Stimulated activated CD4-positive, alpha-beta T cell treated with anti-CD3 and anti-CD28 coated beads, TNF-alpha, amount 100 ng/mL, for 48 hours (primary cell): ENCODE measurements at places on chromosomes 2 and 18.

DNA sequence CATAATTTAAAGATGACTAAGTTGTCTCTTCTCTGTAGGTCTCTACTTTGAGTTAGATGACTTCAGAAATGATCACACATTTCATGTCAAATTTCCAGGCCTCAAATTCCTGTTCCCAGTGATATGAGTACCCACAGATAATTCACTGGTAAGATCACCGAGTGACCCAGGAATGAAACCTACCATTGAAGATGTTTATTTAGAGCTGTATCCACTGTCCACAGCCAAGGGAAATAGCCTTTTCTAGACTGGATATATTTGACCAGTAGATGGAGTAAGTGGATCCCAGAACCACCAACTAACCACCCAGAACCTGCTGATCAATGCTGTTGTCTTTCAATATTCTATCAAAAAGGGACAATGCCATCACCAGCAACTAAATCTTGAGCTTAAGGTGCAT lies 238.8 kb downstream of the SLC8A1 start:
- no peak for DNase-seq

GRCh38 chr2:32051836-32052439 lies 11.4 kb upstream of the SPAST start:
- DNase-seq, result no peak

GRCh38 chr2:2233171-2233826 lies 97.8 kb downstream of the MYT1L start:
- DNase-seq, result no peak

DNA sequence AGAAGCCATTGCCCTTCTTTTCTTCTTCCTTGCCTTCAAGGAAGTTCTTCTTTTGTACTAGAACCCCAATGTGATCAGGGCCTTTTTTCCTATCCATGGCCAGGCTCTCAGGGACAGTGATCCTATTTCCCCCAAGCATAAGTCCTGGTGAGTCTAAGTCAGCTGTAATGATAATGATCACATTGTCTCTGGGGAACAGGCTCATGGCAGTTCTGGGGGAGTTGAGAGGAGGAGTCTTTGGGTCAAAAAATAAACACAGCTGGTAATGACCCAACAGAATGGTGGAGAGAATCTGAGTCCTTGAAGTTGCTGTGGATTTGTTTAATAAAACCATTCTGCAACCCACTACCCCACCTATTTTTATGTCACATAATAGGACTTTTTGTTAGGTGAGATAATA lies 96.6 kb downstream of the SOCS6 start:
- no peak for DNase-seq

DNA sequence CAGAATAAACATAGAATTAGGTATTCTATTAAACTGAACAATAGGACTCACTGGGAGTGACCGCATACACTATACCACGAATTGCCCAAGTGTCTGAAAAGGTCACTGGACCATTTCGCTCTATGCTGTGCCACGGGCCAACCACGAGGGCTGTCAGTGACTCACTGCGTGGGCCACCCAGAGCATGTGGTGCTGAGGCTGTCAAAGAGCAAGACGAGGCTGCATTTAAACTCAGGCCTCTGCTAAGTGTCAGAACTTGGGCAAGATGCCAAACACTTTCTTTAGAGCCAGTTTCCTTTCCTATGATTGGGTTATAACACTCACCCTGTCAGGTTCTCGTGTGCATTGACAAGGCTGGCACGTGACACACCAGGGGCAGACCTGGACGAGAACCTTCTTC lies 97.5 kb downstream of the SH3YL1 start:
- DNase-seq, result no peak

DNA sequence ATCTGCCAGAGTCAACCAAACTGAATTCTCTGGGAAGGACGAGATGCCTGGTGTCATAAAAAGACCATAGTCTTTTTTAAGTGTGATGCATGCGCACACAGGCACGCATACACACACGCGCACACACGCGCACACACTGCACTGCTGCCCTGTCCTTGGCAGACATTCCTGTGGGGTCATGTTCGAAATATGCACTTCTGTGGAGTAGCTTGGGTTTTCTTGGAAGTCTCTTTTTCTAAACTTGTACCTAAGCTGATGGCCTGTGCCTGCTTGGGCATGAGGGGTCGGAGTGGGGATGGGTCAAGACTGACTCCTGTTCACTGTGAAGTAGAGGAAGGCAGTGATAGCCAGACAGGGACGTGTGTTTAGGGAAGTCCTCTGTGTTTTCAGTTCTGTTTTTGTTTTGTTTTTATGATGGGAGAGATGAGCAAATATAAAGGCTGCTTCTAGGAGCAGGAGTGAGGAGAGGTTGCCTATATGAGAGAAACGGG lies 4.0 kb upstream of the RMC1 start:
- DNase-seq, result no peak

DNA sequence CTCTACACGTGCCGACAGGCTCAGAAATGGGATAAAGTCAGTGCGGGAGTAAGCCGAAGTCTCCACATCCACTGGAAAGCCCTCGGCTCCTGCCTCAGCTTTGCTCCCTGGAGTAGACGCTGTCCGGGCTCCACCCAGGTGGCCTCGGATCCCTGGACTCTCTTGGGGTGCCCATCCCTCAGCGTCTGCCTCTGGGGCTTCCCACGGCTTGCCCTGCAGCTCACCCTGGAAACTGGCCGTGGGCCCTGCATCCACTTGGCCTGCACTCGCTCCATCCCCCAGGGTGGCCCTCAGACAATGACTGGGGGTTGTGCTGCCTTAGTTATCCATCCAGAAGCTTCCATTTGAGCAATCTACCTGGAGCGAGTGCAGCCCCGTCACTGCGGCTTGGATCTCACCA lies 36.2 kb upstream of the TAF1B start:
- DNase-seq, result no peak

GRCh38 chr2:226839951-226840350 lies 4.1 kb downstream of the RHBDD1 start:
- DNase-seq, result no peak

DNA sequence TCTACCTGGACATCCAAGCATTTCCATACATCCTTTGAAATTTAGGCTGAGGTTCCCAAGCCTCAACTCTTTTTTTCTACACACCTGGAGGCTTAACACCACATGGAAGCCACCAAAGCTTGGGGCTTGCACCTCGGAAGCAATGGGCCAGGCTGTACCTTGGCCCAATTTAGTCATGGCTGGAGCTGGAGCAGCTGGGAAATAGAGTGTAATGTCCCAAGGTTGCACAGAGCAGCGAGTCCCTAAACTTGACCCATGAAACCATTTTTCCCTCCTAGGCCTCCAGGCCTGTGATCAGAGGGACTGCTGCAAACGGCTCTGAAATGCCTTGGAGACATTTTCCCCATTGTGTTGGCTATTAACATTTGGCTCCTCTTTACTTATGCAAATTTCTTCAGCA lies 1574.3 kb upstream of the ZEB2 start:
- no peak for DNase-seq

DNA sequence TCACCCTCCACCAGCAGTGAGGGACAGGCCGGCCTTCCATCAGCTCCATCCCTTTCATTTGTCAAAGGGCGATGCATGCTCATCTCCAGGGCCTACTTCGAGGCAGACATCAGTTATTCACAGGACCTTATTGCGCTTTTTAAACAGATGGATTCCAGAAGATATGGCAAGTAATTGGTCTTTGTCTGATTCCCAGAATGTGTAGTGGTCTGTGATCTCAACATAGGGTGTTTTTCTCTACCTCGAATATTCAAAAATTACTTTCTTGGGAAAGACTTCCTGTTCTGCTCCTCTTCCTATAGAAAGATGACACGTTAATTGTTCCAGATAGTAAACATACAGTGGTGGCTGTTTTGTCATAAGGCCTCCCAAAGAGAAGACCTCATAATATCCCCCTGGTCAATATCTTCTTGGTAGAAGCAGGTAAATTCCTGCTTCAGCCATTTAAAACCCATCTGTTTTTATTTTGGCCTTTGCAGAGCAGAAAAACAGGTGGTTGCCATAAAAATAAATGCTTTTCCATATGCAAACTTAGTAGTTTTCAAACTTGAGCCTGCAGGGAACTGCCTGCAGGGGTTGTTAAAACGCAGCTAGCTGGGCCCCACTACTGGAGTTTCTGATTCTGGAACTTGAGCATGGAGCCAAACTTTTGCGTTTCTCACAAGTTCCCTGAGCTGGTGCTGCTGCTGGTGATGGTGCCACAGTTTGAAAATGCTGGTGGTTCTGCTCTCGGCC lies 8.2 kb downstream of the SMARCAL1 start:
- no peak for DNase-seq

- DNase-seq, result no peak
Observed at GRCh38 chr2:118723394-118723793, 124.1 kb downstream of the EN1 start.

GRCh38 chr2:162506706-162507105 lies 162.8 kb downstream of the GCA start:
- no peak for DNase-seq

GRCh38 chr2:40844353-40845277 lies 392.7 kb upstream of the SLC8A1 start:
- DNase-seq, result no peak

DNA sequence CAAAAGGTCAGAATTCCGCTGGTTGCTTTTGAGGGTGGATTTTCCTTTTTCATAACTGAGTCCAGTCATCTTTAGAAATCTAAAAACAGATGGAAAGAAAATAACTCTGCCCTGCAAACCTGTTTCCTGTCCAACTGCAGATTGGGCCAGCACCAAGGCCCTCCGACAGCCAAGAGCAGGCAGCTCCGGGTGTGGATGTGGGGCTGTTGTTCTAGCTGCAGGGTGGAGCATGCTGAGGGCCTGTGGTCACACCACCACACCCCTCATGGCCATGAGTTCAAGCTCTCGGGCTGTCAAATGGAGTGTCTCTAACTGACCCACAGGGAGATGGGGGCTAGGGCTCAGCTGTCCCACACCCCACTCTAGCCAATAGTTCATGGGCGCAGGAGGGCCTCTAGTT lies 69.3 kb upstream of the BZW1 start:
- no peak for DNase-seq

DNA sequence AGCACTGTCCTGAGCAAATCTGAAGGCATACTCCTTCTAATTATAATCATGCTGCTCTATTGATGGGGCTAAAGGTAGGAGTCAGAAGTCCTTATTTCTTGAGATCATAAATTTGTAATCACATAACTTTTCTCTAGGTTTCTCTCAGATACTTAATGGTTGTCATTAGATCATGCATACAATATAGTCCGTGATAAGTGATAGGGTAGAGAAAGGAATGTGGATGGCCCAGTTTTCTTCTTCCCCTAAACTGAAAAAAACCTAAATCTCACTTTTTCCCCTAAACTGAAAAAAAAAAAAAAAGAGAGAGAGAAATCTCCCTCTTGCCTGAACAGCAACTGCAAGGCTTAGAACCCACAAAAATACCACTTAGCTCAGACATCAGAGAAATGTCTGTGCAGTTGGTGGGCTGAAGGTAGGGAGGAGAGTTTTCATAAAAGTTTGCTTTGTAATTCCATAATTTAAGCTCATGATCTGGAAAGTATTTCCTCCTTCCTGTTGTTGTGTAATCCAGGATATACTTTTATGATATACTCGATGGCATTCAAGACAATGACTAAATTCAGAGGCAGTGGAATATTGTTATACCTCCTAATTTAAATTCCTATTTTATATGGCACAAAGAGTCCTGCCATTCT lies 79.3 kb upstream of the ITPRID2 start:
- no peak for DNase-seq

DNA sequence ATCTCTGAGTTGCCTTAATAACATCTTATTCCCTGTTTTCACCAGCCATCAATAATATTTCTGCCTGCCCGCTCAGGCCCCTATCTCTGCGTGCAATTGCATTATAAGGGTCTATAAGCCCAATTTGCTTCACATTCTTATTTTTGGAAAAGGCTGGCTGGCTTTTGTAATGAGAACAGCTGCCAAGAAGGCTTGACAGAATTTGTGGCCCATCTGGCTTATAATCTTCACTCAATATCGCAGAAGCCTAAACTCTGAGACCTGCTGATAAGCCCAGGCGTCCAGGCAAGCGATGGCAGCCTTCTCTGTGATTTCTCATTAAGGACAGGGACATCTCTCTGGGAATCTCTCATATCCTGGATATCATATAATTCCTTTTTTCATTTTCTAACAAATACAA lies 1618.6 kb upstream of the CELF4 start:
- DNase-seq, result no peak

DNA sequence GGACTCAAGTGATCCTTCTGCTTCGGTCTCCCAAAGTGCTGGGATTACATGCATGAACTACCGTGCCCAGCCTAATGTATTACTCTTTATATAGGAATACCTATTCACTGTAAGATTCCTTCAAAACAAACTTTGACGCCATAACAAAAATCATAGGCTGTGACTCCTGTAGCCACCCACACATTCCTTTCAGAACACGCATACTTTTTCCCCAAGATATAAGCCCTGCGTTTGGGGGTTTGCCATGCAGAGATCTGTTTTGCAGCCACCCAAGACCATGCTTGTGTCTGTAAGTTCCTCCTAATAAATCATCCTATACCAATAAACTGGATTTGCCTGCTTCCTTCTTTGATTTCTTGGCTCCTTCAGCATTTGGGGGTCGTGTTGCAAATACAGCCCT lies 46.0 kb upstream of the STON1 start:
- no peak for DNase-seq

DNA sequence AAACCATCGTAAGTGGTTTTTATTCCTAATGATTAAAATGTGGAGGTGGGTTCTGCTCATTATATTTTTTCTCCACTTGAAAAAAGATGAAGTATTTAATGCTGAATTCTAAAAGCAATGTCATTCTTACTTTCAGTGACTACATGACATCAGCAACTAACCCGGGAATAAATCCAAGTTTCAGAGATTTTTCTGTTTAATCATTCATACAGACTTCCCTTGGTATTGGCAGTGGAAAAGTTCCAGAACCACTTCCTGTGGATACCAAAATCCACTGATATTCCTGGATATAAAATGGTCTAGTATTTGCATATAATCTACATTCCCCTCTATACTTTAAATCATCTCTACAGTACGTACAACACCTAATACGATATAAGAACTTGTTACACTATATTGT lies 128.6 kb downstream of the ZNF532 start:
- no peak for DNase-seq

- no peak for DNase-seq
Observed at GRCh38 chr2:193199322-193199721, 1004.6 kb upstream of the TMEFF2 start.

DNA sequence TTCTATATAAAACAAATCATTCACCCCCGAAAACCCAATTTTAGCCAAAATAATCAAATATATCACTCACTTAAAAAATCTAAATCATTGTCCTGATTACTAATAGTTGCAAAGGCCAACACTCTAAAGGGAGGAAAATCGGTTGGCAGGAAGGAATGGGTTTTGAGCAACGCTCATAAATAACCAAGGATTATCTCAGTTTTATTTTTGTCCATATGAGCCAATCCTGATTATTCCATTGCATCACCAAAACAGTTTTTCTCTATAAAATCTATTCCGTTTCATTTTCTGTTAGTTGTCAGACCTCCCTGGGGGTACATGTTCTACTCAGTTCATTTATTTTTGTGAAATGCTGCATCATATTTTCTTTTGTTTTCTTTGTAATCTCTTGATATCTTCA lies 174.1 kb downstream of the LRATD1 start:
- no peak for DNase-seq

GRCh38 chr2:160906878-160907277 lies 253.3 kb upstream of the TANK start:
- no peak for DNase-seq
